Stimulated activated CD8-positive, alpha-beta memory T cell treated with anti-CD3 and anti-CD28 coated beads, Interleukin-4, amount 100 ng/mL, for 48 hours (primary cell): ENCODE measurements at places on chromosomes 2 and 18.

DNA sequence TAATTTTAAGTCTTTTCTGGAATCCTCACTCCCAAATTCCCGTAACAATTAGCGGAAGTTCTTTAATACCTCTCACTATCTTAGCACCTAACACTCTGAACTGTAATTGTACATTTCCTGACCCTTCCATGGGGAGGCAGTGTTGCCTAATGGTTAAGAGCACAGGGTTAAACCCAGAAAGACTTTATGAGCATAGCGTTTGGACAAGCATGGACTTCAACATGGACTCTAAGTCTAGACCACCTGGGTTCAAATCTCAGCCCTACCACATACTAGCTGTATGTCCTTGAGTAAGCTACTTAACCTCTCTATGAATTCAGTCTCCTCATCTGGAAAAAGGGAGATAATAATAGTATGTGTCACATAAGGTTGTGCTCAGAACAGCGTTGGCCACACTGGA is 13.0 kb downstream of the ANTXR1 start:
- DNase-seq, result peak; percentile 54

DNA sequence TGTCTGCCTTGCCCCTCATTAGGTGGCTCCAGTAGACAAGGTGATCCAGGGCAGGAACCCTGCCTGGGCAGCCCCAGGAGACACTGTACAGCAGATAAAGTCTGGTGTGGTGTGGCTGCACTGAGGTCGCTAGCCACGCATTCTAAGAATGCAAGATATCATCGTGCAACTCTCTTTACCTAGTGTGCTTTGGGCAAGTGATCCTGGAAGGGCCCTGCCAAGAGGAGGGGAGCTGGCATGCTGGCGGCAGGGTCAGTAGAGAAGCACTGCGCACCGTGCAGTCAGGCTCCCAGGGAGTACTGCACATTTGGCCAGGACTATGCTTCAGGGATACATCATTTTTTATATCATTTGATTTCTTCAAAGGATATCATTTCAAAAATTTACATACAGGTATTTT is 195.3 kb upstream of the SMAD2 start:
- DNase-seq, result no peak

DNA sequence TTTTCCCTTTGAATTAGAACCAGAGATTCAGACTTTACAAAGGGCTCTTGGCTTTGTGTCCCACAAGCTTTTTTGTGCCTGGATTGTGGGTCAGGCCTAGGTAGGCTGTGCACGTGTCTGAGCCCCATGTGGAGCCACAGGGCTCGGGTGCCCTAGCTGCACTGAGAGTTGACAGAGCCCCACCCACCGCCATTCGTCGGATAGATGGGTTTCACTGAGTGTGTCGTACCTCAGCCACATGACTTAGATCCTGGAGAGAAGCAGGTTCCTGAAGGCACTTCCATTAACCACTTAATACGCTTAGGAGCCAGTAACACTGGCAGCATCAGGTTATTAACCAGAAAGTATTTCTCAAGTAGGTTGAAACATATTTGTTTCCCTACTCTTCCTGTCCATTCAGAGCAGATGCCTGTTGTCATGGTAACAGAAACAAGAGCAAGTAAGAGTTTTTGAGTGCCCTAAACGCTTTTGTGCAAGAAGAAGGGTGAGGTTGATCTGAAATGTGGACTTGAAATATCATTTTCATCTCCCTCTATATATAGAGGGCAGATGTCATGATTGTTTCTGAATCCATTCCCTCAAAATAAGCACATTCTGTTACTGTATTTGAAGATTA is 30.0 kb downstream of the ADCYAP1 start:
- no peak for DNase-seq

GRCh38 chr18:63237881-63238692 is 81.5 kb downstream of the BCL2 start:
- DNase-seq, result no peak

DNA sequence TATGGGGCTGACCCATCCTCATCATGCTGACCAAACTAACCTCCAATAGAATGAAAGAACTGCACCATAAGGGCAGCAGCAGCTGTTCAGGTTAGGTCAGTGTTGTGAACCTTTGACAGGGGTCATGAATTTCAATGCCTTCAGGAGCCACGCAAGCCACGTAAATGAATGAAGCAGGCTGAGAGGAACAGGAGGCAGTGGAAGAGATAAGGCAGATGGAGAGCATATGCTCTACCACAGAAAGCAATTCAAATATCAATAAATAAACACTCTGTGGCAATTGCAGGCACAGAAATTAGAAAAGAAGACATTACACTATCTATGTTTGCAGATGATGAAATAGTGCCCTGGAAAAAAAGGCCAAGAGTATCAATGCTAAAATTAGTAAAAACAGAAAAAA is 56.3 kb downstream of the SCG2 start:
- no peak for DNase-seq

GRCh38 chr2:236536727-236537398 is 32.8 kb upstream of the ACKR3 start:
- DNase-seq, result peak; percentile 61
